ENCODE measurements at places on chromosomes 12 and 14.

- no peak for DNase-seq
Observed at GRCh38 chr14:64438181-64438841, 27.0 kb upstream of the AKAP5 start.

- DNase-seq = peak; percentile 42
Observed at GRCh38 chr12:31715283-31715825, 13.5 kb downstream of the AMN1 start.

GRCh38 chr12:32486158-32486557 lies 86.8 kb downstream of the FGD4 start:
- no peak for DNase-seq

GRCh38 chr12:124613151-124613585 lies 45.8 kb upstream of the NCOR2 start:
- no peak for DNase-seq

DNA sequence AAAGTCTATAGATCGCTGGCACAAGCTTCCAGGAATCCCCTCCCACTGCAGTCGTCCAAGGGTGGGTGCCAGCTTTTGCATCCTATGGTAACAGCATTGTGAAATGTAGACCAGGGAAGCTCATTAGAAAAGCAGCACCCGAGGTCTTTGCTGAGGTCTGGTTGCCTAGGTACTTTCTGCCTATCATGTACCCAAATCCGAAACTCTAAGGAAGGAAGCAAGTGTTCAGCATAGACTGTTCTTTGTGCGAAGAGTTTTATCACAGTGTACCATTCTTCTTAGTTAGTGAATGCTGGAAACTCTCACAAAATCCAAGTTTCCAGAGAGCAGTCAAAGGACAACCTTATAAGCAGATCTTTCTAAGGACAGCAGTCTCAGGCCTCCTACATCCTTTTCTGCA lies 1532.7 kb upstream of the TMEM132C start:
- DNase-seq = no peak

DNA sequence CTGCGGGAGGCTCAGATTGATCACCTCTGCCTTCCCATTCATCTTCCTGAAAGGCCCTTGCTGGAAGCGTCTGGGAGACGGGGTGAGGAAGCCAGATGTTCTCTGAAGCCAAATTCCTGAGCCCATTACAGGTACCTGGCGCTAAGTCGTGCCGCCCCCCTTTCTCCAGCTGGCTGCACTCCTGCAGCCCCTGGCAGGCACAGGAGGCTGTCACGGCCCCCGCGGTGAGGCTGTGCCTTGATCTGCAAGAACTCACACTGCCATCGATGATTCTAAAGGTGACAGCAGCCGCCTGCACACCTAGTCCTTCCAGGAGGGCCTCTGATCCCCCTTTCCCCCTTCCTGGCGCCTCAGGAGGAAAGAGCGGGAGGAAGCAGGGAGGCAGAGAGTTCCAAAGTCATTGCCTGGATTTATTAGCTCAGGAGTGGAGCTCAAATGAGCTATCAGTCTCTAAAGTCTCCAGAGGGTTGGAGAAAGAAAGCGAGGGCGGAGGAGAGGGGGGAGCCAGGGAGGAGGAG lies 106.9 kb downstream of the RFLNA start:
- DNase-seq = no peak

GRCh38 chr12:50685641-50686040 lies 78.3 kb upstream of the ATF1 start:
- no peak for DNase-seq

DNA sequence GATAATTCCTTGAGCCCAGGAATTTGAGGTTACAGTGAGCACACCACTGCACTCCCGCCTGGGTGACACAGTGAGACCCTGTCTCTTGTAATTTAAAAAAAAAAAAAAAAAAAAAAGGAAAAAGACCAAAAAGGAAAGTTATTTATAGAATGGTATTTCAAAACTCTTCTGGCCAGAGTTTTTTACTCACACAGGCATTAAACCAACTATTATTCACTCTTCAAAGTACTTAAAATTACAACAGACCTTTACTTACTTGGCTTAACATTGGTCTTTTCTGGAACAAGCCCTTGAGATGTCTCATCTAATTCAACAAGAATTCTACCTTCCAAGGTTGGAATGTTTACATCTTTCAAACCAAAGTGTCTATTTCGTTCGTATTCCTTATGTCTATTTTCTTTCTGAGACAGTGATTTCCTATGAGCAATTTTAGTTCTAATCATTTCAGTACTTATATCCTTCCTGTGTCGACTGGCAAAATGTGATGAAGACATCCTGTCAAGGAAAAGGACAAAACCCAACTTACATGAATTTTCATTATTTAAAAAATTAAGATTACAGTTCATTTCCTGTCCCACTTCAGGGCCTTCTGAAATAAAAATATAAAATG lies 2.6 kb downstream of the DLGAP5 start:
- DNase-seq = no peak

DNA sequence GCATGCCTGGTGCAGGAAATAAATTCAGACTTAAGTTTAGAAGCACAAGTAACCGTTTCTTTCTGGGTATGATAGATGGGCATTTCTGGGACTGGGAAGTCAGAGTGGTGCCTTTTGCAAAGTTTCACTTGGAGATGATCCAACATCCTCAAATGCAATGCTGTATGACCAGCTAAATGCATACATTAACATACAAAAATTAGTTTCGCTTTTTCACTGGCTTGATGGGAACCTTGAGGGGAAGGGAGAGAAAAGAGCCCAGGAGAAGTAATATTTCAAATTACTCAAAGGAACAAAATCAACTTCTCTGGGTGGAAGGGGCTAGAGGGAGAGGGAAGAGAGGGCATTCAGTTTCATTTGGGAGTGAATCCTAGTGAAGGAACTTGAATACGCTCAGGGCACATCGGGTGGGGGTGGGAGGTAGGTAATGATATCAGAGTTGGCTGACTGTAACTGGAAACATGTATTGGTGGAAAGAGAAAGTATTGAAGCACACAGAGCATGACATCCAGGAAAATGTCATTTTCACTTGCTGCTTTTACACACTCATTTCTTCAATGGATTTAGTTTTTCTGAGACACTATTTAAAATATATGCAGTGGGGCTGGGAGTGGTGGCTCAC lies 175.5 kb downstream of the PTPRO start:
- DNase-seq = no peak

- DNase-seq = no peak
Observed at GRCh38 chr12:119803381-119803791, 73.7 kb downstream of the CIT start.

GRCh38 chr12:26723379-26724308 lies 109.3 kb downstream of the ITPR2 start:
- DNase-seq = no peak

DNA sequence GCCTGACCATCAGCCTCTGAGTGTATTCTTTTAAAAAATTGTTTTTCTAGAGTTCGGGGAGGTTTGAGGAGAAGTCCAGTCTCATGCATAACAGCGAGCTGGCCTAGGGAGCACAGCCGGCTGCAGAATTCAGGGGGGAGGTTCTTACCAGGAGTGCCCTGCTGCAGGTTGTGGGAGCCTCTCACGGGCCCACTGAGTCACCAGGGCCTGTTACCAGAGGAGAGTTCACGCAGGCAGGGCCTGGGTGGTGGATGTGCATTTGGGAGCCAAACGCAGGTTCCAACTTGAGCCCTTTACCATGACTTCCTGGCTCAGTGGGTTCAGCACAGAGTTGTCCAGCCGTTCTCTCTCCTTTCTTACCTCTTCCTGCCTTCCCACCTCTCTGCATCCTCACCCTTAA lies 14.4 kb downstream of the CD9 start:
- DNase-seq = no peak

DNA sequence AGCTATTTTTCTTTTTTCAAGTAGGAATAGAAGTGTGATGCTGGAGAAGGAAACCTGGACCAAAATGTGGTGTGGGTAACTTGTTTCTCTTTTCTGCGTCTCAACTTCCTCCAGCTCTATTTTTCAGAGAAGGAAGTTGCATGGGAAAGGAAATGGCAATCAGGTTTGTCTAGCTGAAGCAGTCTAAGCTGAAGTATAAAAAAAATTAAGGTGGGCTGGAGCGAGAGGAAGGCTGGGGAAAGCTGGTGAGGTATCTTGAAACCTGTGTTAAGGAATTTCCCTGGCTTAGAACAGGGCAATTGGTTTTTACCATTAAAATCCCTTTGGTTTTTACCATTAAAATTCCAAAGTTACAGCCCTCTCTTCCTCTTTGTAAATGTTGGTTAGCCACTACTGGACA lies 34.2 kb upstream of the NINJ2 start:
- no peak for DNase-seq

- DNase-seq = no peak
Observed at GRCh38 chr14:79972230-79972629, 239.1 kb downstream of the DIO2 start.

Measured in hematopoietic multipotent progenitor cell treated with erythropoietin and hydrocortisone succinate and interleukin-3 and kit ligand, for 15 days (in vitro differentiated cells).